Kidney tubule cell (primary cell): ENCODE measurements at places on chromosomes 12 and 14.

- DNase-seq: no peak
Observed at GRCh38 chr14:31854508-31855075, 222.5 kb upstream of the ARHGAP5 start.

DNA sequence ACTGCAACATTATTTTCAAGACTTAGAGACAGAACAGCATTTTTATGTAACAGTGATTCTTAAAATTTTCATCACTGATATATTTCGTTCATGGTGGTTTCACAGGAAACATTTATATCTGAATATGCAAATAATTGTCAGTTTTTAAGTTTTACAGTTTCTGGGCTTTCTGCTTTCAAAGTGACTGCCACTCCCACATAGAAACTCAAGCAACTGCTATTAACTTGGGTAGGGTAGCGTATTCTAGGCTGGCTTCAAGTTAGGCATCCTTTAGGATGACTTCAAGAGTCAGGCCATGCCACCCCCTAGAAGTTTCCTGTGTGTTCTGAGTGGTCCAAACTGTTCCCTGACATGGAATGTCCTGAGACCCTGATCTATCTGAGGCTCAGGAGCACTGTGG, 123.6 kb upstream of the TSPAN8 start:
- DNase-seq: no peak

DNA sequence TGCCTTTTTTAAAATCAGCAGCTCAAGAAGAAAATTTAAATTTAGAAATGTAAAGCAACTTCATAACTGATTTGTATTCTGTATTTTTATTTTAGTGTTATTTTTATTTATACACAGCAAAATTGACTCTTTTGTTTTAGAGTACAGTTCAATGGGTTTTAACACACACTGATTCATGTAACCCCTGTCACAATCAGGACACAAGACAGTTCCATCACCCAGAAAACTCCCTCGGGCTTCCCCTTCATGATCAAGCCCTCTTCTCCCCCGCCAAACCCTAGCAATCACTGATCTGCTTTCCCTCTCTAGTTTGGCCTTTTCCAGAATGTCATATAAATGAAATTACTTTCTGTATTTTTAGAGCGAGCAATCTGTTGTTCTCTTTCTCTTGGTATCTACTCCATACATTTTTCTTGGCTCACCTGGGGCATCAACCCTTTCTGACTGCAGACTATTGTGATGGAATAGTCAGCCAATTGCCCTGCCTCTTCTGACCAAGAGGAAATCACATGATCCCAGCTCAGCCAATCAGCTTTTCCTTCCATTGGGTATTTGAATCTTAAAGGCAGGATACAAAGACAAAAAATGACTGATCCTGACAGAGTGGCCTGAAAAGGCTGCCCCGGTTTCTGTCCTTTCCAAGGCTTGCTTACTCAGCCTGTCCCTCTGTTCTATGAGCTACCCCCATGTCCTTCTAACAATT, 5.3 kb downstream of the SLC5A8 start:
- DNase-seq: no peak

- no peak for DNase-seq
Observed at GRCh38 chr12:46777587-46777986, 48.2 kb downstream of the SLC38A4 start.

- peak; percentile 80 for DNase-seq
Observed at GRCh38 chr12:27517546-27517945, 6.5 kb upstream of the PPFIBP1 start.

- no peak for DNase-seq
Observed at GRCh38 chr14:96178461-96179321, 25.9 kb upstream of the BDKRB2 start.
